ENCODE measurements at places on chromosomes 13 and 19.
A peak's percentile ranks its signal among the peaks of the same experiment; 100 is the strongest.

DNA sequence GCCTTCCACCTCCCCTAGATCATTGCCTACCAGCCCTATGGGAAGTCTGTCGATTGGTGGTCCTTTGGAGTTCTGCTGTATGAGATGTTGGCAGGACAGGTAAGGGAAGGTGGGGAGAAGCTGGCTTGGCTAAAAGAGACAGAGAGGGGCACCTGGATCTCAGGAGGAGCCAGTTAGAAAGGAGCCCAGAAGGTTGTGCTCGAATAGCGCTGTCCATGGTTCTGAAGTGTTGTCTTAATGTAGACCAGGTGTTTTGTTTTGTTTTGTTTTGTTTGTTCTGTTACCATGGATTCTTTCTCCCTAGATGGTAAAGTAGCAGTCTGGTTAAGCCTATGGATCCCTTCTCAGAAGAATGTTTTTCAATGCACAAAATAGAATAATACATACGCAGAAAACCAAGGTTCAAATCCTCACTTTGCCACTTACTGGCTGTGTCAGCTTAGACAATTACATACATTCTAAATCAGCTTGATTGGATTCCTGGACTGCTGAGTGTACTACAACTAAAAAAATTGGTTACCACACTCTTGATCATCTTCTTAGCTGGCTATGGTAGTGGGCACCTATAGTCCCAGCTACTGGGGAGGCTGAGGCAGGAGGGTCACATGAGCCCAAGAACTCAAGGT lies 5.9 kb upstream of the CACNG7 start:
- no peak for DNase-seq

GRCh38 chr19:1387684-1388636 lies 4.3 kb downstream of the NDUFS7 start:
- no peak for DNase-seq

GRCh38 chr13:102825400-102825799 lies 20.4 kb upstream of the ERCC5 start:
- DNase-seq = no peak

GRCh38 chr13:36345438-36346221 lies 564 bp downstream of the SPART start:
- peak; percentile 42 for DNase-seq

DNA sequence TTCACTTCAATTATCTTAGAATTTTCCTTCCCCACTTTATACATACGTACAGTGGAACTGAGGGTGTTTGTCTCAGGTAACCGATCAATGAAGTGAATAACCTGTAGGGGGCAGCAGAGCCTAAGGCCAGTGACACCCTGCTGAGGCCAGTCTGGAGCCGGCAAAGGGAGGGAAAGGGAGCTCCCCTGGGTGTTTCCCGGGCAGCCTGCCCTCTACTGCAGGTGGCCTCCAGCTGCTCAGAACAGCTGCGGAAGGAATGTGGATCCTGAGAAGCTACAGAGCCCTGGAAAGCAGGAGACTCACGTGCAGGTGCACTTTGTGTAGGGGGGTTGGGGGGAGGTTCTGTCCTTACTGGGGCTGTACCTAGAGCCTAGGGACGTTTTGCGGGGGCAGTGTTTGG lies 832 bp upstream of the ZNF491 start:
- peak; percentile 72 for DNase-seq

- no peak for DNase-seq
Observed at GRCh38 chr13:28750187-28751045, 31.6 kb upstream of the SLC46A3 start.

DNA sequence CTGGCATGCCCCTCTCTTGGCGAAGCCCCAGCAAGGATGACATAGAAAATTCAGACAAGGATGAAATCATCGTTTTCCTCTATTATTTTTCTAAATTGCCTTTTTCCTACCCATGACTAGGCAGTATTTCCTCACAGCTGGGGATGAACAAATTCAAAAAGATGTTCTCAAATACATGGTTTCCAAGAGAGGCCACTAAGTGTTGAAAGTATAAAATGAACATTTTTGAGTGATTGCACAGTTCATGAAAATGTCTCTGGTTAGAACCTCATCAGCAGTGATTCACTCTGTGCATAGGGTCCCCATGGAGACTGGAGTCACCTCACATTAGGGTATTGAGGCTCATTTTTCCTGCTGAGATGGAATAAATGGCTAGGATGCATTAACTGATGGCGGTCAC lies 373.7 kb downstream of the DNAJC15 start:
- DNase-seq = no peak

DNA sequence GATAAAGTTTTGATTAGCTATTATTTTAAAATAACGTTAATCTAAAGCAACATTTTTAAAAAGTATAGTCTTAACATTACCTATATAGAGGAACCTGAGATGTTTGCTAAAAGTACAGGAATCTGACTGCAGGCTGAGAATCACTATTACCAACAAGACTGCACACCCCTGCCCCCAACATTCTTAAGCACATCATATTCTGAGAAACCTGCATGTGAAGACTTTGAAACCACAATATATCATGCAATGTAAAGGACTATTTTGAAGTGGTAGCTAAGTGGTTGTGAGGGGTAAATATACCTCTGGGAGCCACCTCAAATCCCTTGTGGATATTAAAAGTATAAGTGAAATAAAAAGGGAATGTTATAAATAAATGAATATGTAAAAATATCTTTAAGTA lies 119.0 kb upstream of the KLF12 start:
- DNase-seq = no peak

DNA sequence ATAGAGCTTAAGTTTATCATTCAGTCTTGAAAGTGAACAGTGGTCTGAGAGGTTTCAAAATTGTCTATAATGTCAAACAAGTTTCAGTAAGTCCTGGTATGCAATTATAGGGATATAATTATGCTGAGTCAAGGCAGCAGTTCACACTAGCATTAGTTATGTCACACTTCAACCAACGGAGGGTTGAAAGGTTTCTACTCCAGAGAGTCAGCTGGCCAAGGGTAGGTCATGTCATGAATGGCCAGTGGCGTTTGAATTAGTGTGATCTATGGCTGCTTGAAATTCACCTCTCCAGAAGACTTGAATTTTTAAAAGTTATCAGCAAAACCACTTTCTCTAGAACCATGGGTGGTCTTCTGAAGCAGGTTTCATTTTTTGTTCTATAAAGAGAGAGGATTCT lies 108.6 kb downstream of the TNFRSF19 start:
- no peak for DNase-seq

DNA sequence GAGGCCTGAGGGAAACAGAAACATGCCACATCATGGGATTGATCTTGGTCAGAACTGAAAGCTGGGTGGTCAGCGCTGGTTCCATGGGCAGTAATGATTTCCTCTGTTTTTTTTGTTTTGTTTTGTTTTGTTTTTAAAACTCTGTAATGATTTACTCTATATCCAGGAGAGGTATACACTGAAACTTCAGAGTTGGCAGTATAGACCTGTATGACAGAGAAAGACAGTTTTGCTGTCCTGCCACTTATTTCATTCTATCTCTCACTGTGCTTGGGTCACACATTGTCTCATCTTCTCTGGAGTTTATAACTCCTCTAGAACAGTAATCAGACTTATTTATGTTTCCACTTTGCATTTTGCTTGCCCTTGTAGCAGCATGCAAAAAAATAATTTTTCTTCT lies 105.1 kb upstream of the SLITRK1 start:
- no peak for DNase-seq

GRCh38 chr13:29924482-29925350 lies 74.3 kb upstream of the UBL3 start:
- DNase-seq = no peak

GRCh38 chr13:93925990-93926389 lies 553.5 kb downstream of the DCT start:
- DNase-seq = no peak

DNA sequence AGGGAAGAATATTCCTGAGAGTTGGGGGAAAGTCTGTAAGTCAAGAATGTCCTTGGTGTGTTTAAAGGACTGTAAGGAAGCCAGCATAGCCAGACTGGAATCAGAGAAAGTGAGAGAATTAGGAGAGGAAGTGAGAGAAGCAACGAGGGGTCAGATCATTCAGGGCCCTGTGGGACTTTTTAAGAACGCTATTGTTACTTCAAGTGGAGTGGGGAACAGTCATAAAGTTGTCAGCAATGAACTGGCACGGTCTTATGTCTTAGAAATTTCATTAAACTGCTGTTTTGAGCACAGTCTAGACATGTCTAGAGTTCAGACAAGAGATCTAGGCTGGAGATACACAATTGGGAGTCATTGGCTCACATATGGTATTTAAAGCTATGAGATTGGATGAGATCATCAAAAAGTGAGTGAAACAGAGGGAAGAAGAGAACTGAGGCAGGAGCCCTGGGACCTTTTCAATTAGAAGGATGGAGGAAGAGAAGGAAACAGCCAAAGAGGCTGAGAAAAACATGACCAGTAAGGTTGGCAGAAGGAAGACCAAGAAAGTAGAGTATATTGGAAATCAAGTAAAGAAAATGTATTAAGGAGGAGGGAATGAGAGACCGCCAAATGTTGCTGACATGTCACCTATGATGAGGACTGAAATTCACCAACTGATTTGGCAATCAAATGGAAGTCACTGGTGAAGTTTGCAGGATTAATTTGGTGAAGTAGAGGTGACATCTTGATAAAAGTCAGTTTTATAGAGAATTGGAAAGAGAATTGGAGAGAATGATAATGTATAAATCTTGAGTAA lies 263.5 kb downstream of the GPC5 start:
- DNase-seq = no peak

GRCh38 chr19:5141850-5142724 lies 173.2 kb downstream of the KDM4B start:
- DNase-seq = no peak

- no peak for DNase-seq
Observed at GRCh38 chr13:39676315-39676876, 20.9 kb downstream of the COG6 start.

- no peak for DNase-seq
Observed at GRCh38 chr13:50989476-50989875, 79.9 kb downstream of the RNASEH2B start.

DNA sequence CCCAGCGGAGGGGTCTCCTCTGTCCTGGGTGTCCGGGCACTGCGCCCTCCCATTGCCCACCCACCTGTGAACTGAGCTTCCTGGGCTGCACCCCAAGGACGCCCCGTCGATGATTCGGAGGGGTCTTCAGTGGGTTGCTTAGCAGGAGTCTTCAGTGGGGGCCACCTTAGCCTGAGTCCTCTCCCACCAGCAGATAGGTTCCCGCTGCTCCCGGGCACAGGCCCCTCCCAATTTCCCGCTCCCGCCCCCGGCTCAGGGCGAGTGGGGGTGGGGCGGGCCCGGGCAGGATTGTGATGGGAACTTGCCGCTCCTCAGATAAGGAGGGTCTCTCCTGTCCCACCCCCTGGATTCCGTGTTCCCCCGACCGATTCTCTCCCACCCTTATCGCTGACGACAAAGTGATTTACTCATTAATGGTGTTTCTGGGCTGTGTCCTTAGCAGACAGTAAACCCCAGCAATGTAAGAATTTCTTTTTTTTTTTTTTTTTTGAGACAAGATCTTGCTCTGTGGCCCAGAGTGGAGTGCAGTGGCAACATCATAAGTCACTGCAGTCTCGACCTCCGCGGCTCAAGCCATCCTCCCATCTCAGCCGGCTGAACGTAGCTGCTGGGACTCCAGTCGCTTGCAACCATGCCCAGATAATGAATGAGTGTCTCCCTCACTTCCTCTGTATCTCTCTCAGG lies 655 bp upstream of the S1PR5 start:
- peak; percentile 13 for DNase-seq
